Smooth muscle cell of the umbilical artery (primary cell): ENCODE measurements at places on chromosomes 12 and 14. TPM values are rescaled to one million over a fixed set of nuclear protein-coding genes. Genes with fewer than 3 reads are reported as not detected.

METTL25 gene
- 6.1 and 9.5 TPM in 2 replicates for total RNA-seq

HCAR1 gene
- not detected in 2 replicates for total RNA-seq

SEL1L gene
- 159 and 185 TPM in 2 replicates for total RNA-seq

FLRT2 gene
- 50.6 and 87.9 TPM in 2 replicates for total RNA-seq

CEP83 gene
- 8.6 and 16.5 TPM in 2 replicates for total RNA-seq

VWF gene
- total RNA-seq, result 0.83 and 1.5 TPM in 2 replicates

GPR84 gene
- total RNA-seq, result 0.05 TPM in 1 of 2 replicates, not detected in the other

GLT1D1 gene
- total RNA-seq, result not detected in 2 replicates

DIO3 gene
- total RNA-seq, result not detected in 2 replicates

FAM222A gene
- total RNA-seq, result 0.30 and 0.42 TPM in 2 replicates

AMN gene
- total RNA-seq, result 0.14 and 0.30 TPM in 2 replicates

HOXC13 gene
- not detected in 2 replicates for total RNA-seq

TEX52 gene
- total RNA-seq, result not detected in 2 replicates

TTC6 gene
- total RNA-seq, result under 0.01 and 0.09 TPM in 2 replicates

C12orf50 gene
- total RNA-seq, result not detected in 2 replicates

FGD4 gene
- total RNA-seq, result 0.59 and 0.69 TPM in 2 replicates

ITGB7 gene
- 0.30 and 0.42 TPM in 2 replicates for total RNA-seq

MYO1H gene
- total RNA-seq, result not detected in 2 replicates

PLA2G1B gene
- total RNA-seq, result not detected in 2 replicates

DNAH10 gene
- total RNA-seq, result 0.28 and 0.59 TPM in 2 replicates

BCL11B gene
- 0.14 and 0.30 TPM in 2 replicates for total RNA-seq

LYZ gene
- not detected in 2 replicates for total RNA-seq

FGF6 gene
- total RNA-seq, result not detected in 2 replicates

PLEKHG7 gene
- total RNA-seq, result not detected in 2 replicates

LRP6 gene
- 52.3 and 71.0 TPM in 2 replicates for total RNA-seq

TRIM9 gene
- under 0.01 and 0.14 TPM in 2 replicates for total RNA-seq

B4GALNT1 gene
- 3.3 and 7.1 TPM in 2 replicates for total RNA-seq

PLEK2 gene
- 8.9 and 17.9 TPM in 2 replicates for total RNA-seq

ZNF740 gene
- total RNA-seq, result 11.6 and 14.8 TPM in 2 replicates

LGR5 gene
- not detected in 2 replicates for total RNA-seq

C3AR1 gene
- total RNA-seq, result 0.51 and 1.5 TPM in 2 replicates

PRKCH gene
- total RNA-seq, result 3.1 and 5.9 TPM in 2 replicates

HOXC5 gene
- total RNA-seq, result 0.59 and 0.65 TPM in 2 replicates

SIRT4 gene
- 0.69 and 2.7 TPM in 2 replicates for total RNA-seq

ACOT2 gene
- 25.4 and 40.7 TPM in 2 replicates for total RNA-seq

KCNK10 gene
- total RNA-seq, result not detected in 2 replicates

SLC4A8 gene
- total RNA-seq, result 1.8 and 3.2 TPM in 2 replicates

EPYC gene
- not detected in 2 replicates for total RNA-seq

KRT77 gene
- not detected in 2 replicates for total RNA-seq

CELA1 gene
- not detected in 2 replicates for total RNA-seq

PTPN21 gene
- total RNA-seq, result 9.2 and 18.2 TPM in 2 replicates

MANSC1 gene
- total RNA-seq, result 0.65 and 0.89 TPM in 2 replicates

FKBP4 gene
- total RNA-seq, result 64.1 and 100 TPM in 2 replicates

TAS2R7 gene
- not detected in 2 replicates for total RNA-seq

CLEC2D gene
- 4.2 and 5.9 TPM in 2 replicates for total RNA-seq

APOLD1 gene
- 3.0 and 4.5 TPM in 2 replicates for total RNA-seq
